Activated CD4-positive, alpha-beta T cell treated with anti-CD3 and anti-CD28 coated beads, Interleukin-2, Interleukin-6, amounts not matched to agents 100 ng/mL and 50 ng/mL, durations not matched to agents 16 hours and 8 hours (primary cell): ENCODE measurements at places on chromosomes 1 and 21.

DNA sequence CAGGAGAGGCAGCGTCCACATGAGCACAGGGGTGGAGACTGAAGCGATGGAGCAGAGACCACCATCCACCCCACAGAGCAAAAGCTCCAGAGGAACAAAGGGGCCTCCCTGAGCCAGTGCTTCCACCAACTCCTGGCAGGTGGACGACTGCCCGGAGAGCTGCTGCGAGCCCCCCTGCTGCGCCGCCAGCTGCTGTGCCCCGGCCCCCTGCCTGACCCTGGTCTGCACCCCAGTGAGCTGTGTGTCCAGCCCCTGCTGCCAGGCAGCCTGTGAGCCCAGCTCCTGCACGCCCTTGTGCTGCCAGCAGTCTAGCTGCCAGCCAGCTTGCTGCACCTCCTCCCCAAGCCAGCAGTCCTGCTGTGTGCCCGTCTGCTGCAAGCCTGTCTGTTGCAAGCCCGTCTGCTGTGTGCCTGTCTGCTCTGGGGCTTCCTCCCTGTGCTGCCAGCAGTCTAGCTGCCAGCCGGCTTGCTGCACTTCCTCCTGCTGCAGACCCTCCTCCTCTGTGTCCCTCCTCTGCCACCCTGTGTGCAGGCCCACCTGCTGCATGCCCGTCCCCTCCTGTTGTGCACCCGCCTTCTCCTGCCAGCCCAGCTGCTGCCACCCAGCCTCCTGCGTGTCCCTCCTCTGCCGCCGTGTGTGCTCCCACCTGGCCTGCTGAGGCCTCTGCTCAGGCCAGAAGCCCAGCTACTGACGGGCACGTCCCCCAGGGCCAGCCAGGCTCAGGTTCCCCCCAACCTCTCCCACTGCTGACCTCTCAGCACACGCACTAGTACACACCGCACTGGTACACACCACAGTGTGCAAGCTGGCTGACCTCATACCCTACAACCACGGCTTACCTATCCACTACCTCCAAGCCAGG is 5.4 kb downstream of the KRTAP10-12 start:
- no peak for DNase-seq

DNA sequence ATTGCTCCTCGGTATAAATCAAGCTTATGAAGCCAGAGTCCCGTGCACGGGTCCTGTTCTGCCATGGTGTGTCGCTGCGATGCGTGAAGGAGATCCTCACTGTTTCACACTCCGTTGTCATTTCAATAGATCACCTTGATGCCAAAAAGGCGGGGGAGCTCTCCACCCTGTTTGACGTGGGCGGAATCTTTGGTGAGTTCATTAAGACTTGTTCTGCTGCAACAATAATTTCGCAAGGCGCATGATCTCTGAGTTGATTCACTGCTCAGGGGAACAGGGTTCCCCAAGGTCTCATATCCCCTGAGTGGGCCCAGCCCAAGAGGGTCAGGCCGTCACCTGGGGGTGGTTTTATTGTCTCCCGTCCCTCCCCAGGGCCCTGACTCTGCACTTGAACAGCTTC is 50.0 kb downstream of the SLC37A1 start:
- DNase-seq = no peak

DNA sequence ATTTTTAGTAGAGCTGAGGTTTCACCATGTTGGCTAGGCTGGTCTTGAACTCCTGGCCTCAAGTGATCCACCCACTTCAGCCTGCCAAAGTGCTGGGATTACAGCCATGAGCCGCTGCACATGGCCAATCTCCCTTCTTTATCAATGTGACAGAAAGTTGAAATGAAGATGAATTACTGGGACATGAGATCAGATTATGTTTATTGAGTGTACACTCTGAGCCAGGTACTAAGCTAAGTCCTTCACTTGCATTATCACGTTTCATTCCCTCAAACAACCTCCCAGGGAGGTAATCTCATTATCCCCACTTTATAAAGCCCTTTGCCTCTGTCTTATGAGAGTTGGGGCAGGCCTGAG is 6.3 kb upstream of the CHI3L2 start:
- no peak for DNase-seq

- DNase-seq = no peak
These were observed 484.1 kb upstream of the VAMP3 start for GRCh38 chr1:7287013-7287412.

- DNase-seq = no peak
These were observed 213.0 kb upstream of the VAMP3 start for GRCh38 chr1:7558041-7558461.
